ENCODE measurements at places on chromosomes 1 and 21.
A peak's percentile ranks its signal among the peaks of the same experiment; 100 is the strongest.

DNA sequence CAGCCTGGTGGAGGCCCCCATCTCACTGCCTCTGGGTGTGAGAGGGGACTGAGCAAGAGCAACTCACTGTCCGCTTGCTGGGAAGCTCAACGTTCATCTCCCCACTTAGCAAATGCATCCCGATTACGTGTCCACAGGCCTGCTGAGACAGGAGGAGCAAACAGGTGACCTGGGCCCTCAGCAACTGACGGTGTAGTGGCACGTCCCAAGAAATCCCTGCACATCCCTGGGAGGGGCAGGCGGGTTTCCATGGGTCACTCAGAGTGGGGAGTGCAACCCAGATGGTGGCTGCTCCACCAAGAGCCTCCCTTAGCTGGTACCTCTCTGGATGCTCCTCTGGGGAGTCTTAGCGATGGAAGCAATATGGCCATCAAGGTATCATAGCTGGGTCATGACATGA lies 229.4 kb downstream of the DYRK1A start:
- DNase-seq, result no peak

DNA sequence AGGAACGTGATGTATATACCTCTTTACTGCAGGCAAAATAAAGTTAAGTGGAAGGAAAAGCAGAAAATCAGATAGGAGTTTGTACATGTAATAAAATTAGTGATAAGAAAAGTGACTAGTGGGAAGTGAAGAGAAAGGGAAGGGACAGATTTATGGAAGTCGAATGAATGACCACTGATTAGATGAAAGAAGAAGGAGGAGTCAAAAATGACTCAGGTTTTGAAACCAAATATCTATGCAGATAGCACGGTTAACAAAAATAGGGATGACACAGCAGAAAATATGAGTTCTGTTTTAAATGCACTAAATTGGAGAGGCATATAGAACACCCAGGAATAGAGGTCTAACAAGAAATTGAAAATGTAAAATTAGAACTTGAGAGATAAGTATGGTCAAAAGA lies 128.0 kb downstream of the HMCN1 start:
- DNase-seq, result no peak

GRCh38 chr1:203818399-203818798 lies 23.0 kb downstream of the ZBED6 start:
- DNase-seq, result no peak

DNA sequence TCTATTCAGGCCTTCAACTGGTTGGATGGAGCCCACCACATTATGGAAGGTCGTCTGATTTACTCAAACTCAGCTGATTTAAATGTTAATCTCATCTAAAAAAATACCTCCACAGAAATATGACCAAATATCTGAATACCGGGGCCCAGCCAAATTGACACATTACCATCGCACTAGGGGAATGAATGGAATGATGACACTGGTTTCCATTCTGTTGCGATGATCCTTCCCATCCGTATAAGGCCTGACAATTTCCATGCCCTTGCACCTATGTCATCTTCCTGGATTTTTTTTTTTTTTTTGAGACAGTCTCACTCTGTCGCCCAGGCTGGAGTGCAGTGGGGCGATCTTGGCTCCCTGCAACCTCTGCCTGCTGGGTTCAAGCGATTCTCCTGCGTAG lies 397.5 kb downstream of the KIF26B start:
- DNase-seq, result no peak

- no peak for DNase-seq
Observed at GRCh38 chr1:95048317-95048716, 24.4 kb downstream of the ALG14 start.

DNA sequence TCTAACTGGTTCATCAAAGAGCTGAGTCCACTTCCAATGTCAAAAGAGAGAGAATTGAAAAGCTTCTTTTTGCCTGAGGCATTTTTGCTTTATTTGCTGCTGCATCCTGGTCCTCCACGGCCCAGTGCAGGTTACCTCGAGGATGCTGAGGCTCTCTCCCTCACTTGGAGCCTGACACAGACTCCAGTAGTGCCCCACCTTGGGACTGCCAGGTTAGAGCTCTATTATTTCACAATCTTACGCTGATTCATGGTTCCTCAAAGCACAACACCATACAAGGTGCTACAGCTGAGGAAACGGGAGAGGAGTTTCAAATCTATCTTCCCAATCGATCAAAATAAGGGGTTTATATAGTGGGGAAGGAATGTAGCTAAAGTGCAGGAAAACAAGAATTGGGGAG lies 13.6 kb upstream of the PLPPR4 start:
- DNase-seq, result no peak

GRCh38 chr1:94731891-94732290 lies 88.3 kb upstream of the SLC44A3 start:
- no peak for DNase-seq

GRCh38 chr1:217369996-217370551 lies 260.8 kb downstream of the GPATCH2 start:
- no peak for DNase-seq

- no peak for DNase-seq
Observed at GRCh38 chr1:68010090-68010489, 40.3 kb downstream of the DIRAS3 start.

DNA sequence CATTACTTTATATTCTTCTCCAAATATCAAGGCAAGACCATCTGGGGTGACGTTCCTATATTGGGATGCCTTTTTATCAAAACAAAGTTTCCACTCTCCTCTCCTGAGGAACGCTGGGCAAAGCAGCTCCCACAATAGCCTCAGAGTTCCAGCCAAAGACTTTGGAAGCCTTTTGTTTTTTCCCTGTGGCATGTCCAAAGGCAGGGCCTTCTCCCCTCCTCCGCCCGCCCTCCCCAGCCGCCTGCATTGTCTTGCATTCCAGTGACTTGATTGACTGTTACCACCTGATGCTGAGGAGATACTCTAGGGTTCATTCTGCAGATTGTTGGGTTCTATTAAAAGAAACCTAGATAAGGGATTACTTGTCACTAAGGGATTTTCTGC lies 43.5 kb downstream of the PROX1 start:
- DNase-seq, result no peak

DNA sequence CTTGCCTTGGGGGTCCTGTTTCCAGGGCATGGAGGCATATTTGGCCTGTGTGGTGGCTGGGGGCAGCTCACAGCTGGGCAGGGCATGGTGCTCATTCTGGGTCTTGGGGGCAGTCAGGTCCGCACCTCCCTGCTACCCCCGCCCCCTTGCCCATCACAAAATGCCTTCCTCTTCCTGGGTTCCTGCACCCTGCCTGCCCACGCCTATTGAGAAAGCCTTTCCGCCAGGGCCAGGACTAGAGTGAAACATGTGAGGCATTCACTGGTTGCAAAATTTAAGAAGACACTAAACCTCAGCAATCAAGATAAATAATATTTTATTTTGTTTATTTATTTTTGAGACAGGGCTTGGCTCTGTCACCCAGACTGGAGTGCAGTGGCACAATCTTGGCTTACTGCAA lies 19.7 kb downstream of the PTAFR start:
- DNase-seq, result no peak

DNA sequence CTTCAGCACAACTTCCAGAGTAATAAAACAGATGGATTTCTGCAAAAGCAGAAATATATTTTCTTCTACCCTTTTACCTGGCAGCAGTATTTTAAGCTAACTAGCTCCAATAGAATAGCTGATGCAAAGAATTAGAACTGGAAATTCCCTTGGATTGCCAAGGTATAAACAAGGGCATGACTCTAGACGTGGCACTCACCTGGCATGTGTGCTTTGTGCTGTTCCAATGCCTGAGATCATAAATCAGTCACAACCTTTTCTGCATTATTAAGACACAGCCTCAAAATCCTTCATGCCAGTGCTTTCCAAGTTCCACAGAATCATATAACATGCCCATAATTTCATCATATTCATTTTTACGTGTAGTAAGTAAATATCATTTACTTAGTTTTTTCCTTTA lies 1048.7 kb downstream of the ADGRL2 start:
- DNase-seq, result no peak

GRCh38 chr1:203161703-203162102 lies 13.9 kb downstream of the MYBPH start:
- no peak for DNase-seq

DNA sequence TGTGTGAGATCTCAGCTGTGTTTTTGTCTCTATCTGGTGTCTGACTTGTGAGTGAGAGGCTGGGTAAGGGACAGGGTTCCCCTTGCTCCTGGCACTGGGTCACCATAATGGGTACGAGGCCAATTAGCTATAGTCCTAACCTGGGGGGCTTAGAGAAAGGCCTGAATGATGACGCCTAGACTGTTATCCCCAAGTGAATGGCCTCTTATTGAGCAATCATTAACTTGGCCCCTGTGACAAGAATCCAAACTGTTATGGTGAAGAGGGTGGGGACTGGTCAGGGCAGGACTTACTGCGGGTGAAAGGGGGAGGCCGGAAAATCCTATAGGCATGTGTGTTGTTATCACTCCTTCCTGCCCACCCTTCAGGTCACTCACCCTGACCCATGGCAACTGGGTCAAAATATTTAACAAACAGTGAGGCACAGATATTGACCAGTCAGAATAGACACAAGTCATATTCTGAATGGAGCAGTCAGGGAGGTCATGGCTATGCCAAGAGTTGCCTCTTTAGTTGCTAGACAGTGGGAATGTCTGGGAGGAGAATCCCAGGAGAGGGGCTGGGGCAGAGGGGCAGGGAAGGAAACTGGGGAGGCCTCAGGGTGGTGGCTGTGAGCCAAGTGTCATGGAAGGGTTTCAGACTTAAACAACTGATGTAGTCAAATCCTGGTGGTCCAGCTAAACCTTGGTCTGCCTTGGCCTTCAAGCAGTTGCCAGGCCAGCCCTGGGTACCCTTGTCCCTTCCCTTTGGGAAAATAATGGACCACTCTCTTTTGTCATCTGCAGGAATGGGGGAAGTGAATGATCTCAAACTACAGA lies 3.2 kb downstream of the NR0B2 start:
- DNase-seq, result no peak

DNA sequence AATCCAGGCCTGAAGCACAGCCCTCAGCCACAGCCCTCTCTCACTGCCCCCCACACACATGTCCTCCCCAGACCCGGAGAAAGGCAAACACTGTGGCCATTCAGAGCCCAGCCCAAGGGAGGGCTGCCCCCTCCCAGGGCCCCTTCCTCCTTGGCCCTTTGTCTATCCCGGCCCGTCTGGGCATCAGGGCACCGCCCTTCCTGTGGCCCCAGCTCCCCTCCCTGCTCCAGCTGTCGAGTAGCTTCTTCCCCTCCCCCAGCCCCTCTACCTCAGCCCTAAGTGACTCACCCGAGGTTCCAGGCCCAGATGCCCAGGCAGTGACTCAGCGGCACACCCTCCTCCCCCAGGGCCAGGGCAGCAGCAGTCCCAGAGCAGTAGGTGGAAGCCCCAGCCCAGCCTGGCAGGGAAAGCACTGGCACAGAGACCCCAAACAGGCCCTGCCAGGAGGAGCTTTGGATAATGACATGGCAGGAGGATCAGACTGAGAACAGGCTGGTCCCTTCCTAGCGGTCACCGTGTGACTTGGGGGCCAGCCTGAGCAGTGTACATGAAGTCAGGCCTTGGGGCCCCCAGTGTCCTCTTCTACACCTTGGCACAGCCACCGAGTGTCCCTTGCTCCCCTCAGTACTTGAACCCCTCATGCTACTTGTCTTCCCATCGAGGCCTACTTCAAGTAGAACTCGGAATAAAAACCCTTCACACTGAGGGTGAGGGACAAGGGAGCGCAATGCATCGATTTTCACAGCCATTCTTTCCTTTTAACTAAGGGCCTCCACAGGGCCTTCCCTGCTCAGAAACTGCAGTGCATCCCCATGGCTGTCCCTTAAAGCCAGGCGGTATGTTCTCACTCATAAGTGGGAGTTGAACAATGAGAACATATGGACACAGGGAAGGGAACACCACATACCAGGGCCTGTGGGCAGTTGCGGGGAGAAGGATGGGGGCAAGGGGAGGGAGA lies 1.0 kb upstream of the S100A2 start:
- DNase-seq, result peak; percentile 84

GRCh38 chr1:25529518-25530185 lies 13.8 kb upstream of the LDLRAP1 start:
- DNase-seq, result no peak

DNA sequence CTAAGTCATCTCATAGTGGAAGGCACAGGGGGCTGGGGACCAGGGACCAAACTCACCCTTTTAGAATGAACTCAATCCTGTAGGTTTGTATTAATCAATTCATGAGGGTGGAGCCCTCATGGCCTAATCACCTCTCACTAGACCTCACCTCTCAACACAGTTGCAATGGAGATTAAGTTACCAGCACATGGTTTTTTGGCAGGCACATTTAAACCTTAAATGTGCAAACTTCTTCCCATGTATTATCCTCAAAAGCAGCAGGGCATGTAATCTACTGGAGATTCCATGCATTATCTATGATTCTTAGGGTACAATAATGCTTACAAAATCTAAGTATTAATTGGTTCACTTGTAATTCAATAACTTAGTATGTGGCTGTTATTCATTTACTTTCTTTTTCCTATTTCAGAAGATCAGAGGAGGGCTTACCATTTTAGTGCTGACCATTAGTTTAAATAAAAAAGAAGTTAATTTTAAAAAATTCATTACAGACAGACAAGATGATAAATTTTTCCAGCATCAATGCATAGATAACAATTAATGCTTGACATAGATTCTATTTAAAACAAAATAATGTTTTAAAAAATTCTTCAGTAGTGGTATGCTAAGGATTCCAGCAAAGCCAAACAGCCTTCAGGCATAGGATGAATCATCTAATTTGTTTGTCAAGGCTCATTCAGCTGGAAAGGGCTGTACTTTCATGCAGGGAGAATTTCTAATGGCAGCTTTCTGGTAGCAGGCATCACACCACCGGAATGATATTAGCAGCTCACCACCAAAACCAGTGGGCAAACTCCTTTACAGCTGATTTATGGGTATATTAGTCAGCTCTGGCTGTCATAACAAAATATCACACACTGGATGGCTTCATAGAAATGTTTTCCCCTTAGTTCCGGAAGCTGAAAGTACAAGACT lies 124.6 kb upstream of the ZNF648 start:
- DNase-seq, result no peak

DNA sequence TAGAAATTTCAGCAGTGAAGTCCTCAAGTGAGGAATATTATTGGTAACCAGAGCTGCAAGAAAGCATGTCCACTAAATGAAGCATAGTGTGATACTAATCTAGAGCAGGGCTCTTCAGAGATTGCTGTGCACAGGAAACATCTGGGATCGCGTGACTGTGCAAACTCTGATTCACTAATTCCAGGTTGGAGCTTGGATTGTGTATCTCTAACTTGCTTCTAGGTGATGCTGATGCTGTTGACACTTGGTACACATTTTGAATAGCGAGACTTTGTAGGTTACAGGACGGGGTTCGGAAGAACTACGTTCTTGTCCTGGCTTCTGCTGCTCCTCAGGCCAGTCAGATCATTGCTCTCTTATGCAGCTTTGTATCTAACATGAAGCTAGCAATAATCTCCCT lies 66.5 kb downstream of the PRRX1 start:
- DNase-seq, result no peak

- DNase-seq, result no peak
Observed at GRCh38 chr1:159211331-159212136, 6.9 kb downstream of the ACKR1 start.

- DNase-seq, result no peak
Observed at GRCh38 chr1:234989019-234989418, 139.6 kb downstream of the TOMM20 start.
